ENCODE measurements at places on chromosomes 3 and 15.

DNA sequence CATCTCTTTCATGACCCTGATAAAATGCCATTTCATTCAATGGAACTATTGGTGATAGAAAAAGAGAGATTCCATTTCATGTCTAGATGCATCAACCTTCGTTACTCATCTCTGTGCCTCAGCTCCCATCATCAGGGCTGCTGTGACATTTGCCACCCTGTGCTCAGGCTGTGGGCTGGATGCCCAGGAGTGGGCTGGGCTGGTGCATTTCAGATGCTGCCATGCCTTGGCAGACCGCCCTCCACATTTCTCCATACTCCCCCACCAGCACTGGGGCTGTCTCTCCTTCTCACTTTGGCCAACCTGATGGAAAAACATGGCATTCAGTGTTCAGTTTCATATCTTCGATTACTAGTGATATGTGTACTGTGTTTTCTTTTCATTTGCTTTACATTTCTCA, 59.1 kb downstream of the DNASE1L3 start:
- DNase-seq = no peak

DNA sequence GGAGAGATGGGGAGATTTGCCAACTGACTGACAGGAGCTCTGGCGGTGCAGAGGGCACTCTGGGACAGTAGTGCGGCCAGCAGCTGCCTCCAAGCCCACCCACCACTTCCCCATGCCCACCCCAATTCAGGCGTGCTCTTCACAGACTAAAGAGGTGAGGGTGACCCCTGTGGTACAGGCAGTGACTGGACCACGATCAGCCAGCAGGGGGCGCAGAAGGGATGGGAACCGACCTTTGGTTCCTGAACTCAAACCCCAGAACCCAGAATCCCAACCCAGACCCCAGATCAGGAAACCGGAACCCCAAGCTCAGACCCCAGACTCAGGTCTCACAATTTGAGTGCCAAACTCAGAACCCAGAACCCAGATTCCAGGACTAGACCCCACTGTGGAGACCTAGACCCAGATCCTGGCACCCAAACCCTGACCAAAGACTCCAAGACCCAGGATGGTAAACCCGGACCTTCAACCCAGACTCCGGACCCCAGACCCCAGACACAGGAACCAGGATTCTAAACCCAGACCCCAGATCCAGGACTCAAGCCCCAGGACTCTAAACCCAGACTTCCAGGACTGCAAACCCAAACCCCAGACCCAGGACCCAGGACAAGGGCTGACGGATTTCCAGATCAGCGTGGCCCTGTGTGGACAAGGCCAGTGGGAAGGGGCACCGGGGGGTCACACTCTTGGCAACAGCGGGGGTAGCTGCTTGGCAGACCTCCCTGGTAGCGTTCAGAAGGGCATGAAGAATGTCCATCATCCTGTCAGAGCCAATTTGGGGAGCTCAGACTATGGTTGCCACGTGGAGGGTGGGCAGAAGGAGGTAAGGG, 3.7 kb upstream of the MYL3 start:
- peak; percentile 61 for DNase-seq

GRCh38 chr3:114994554-114995341, 152.3 kb downstream of the ZBTB20 start:
- no peak for DNase-seq

GRCh38 chr3:44080474-44081072, 161.1 kb upstream of the TOPAZ1 start:
- DNase-seq = no peak

DNA sequence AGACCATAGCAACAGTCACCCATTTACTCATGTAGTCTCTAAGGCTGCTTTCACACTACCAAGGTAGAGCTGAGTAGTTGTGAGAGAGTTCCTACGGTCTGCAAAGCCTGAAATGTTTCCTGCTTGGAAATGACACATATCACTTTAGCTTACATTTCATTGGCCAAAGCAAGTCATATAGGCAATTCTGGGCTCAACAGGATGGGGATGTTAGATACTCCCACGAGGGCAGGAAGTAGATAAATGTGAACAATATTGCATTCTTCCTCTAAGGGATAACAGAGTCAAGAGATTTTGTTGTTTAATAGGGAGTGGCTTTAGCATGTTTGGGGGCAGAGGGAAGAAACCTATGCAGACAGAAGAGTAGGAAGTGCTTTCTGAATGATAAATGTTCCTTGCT, 355.6 kb upstream of the THRB start:
- no peak for DNase-seq

- no peak for DNase-seq
These were observed 77.4 kb downstream of the FLNB start for GRCh38 chr3:58085616-58086015.

GRCh38 chr3:106570426-106570825, 701.6 kb upstream of the CBLB start:
- DNase-seq = no peak

Measured in cardiac fibroblast (primary cell).